ENCODE measurements at places on chromosomes 7 and 10.

DNA sequence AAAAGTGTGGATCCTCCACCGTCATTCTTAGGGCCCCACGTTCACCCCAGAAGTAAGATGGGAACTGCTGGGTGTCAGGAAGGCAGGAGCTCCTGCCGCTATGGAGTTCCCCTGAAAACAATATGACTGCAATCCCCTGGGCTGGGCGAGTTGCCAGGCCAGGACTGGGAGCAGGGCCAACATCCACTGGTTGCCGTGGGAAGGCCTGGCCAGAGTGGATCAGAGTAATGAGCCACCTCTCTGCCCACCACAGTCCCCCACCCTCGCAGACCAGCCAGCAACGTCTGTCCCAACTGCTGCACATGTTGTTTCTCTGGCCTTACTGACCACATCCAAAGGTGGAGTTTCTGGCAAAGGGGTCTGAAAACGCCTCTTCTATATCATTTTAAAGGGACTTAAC, 86.6 kb downstream of the STRA8 start:
- DNase-seq = no peak

DNA sequence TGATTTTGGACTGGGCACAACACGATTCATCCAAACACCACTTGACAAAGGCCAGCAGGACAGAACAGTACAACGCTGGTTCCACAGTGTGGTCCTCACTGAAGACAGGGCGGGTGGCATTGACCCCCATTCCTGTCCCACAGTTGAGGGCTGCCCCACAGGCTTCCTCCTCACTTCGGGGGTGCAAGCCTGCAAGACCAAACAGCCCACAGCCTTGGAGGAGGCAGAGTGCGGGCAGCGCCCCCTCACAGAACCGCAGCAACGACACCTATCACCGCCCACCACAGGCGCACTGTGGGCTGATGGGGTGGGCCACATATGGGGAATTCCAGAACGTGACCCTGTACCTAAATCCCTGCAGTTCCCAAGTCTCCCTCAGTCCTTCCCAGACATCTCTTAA, 70.6 kb downstream of the PTPRN2 start:
- no peak for DNase-seq

- no peak for DNase-seq
Measured at GRCh38 chr7:781186-781849, 51.0 kb upstream of the SUN1 start.

DNA sequence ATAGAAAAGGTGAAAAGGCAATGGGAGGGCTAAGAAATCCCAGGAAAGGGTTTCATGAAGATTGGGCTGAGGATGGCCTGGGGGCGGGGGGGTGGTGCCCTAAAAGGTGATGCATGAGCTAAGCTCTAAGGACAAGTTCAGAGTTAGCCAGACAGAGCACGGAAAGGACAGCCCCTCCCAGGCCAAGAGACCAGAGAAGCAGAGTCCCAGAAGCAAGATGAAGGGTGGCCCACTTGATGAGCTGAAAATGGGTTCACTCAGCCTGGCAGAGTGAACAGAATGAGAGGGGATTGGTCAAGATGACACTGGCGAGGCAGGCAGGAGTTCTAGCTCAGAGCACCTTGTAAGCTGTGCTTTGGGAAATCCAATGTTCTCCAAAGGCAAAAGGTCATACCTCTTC, 89.4 kb upstream of the GPR26 start:
- no peak for DNase-seq

DNA sequence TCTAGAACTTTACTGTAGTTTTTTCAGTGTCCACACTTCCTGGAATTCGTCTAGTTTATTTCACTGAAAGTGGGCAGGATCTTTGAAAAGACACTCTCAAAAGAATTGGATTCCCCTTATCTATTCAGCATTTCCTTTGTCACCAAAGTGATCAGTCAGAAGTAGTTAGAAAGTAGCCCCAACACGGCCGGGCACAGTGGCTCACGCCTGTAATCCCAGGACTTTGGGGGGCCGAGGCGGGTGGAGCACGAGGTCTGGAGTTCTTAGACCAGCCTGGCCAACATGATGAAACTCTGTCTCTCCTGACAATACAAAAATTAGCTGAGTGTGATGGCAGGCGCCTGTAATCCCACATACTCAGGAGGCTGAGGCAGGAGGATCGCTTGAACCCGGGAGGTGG, 69.0 kb upstream of the KMT2C start:
- DNase-seq = no peak

DNA sequence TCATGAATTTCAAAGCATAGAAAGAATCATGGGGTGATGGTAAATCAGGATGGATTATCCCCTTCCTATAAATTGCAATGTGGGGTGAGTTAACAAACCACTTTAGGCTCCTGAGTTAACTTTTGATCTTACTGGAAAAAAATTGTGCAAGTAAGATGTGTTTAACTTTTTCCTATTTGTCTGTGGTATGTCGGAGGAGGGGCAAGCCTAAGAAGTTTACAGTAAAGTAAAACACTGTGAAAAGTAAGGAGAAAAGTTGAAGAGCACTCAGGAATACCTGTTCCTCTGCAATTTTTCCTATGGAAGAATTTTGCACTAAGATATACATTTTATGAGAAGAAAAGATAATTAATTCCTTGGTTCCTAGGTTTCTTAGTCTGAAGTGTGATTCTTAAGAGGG, 44.4 kb downstream of the IFIT5 start:
- DNase-seq = no peak

DNA sequence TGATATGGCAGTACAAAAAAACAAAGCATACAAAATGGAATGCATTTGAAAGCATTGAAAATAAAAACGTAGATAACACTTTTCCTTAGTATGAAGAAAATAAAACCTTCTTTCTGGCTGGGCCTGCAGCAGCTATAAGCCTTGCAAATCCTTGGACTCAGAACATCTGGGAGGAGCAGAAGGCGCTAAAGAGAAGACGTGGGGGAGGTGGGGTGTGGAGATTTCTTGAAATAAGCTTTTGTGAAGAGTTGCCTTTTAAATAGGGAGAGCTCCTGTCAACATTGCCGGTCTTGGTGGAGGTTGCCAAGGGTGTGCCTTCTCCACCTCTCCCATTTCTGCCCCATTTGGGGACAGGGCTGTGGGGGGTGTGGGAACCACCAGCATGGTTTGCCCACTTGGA, 128.7 kb downstream of the TMEM178B start:
- DNase-seq = no peak

DNA sequence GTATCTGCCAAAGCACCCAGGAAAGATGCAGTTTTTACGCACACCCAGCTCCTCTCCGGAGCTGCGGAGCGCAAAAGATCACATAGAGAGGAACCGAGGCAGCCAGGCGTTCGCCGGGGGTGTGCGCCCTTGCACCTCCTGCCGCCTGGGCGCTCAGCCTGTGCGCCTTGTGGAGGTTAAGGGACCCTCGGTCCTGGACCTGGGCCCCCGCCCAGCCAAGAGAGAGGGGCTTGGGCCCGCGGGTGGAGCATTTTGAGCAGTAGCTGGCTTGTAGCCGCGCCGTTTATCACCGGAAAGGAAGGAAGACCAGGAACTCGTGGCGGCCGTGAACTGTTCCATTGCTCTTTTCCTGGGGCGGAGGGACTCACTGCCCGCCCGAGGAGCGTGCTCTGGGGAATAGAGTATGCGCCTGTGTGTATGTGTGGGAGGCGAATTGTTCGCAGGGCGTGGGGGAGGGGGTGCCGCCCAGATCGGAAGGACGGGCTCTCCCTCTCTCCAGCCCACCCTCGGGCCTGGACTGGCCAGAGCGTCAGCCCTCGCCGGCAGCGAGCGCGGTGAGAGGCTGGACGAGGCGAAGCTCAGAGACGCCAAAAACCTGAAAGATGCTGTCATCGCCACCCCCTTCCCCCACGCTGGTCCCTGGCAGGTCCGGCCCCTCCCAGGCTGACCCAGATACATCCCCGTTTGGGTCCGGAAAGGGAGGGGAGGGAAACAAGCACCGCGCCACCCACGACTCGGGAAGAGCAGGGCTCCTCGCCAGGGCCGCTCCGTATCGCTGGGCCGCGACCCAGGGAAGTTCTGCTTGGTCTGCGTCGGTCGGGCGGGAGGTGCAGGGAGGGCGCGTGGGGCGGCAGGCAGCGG, 1.2 kb upstream of the WNT2 start:
- no peak for DNase-seq

- DNase-seq = no peak
Measured at GRCh38 chr10:47150581-47150980, 149.4 kb upstream of the GDF10 start.

DNA sequence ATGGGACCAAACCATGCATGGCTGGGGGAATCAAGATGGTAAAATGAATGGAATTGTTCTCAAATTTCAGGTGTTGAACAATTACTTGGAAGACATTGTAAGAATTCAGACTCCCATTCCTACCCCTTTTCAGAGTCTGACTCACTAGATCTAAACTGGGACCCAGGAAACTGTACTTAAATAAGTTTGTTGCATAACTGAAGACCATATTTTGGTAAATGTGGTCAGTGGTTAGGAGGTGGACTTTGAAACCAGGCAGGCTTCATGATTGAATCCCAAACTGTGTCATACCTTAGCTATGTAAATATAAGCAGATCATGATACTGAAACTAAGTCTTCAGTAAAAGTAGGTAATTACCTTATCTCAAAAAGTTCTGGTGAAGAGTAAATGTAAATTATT, 41.7 kb downstream of the ZWINT start:
- DNase-seq = no peak

- DNase-seq = no peak
Measured at GRCh38 chr7:44767912-44768627, 19.4 kb downstream of the ZMIZ2 start.

- no peak for DNase-seq
Measured at GRCh38 chr10:926075-926698, 5.3 kb downstream of the LARP4B start.

DNA sequence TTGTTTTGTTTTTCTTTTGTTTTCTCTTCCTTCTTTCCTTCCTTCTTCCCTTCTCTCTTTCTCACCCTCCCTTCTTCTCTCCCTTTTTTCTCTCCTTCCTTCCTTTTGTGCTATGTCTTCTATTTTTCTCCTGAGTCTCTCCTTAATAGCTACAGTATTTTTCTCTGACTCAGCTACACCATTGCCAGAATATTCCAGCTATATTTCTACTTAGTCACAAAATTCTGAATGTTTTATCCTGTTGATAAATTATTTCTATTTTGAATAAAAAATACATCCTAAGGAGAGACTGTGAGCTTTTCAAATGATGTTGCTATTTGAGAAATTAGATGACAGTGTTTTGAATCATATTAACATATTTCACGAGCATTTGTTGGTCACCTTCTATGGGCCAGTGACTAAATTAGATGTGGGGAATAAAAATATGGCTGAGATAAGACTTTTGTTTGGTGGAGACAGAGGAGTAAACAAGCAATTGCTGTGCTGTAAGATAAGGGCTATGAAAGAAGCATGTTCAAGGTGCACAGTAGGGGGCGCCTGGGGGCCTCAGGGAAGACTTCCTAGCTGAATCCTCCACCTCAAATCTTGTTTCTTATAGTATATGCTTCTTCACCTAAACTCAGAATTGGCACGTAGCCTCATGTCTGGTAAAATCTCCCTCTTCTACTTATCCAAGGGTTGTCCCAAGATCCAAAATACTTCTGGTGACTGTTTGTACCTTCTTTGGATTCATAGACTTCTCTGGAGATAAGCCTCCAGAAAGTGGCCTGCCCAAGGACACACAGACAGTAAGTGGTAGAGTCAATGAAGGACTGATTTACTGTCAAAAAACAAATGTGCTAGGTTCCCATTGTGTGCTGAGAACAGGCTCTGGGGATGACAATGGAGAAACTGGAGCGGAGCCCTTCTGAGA, 115.5 kb upstream of the CREB5 start:
- no peak for DNase-seq

DNA sequence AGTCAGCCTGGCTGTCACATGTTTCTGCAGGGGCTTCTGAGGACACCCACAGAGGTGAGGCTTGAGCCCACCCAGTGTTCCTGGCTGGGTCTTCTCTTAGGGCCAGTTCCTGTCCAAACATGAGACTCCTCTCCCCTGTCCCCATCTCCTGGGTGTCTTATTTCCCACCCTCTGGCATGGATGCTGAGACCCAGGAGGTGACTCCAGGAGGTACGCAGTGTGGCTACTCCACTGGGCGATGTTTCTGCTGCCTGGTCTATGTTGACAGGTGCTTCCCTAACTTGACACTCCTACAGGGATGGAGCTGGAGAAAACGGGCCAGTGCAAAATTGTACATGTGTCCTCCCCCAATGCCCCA, 26.3 kb upstream of the LOXL4 start:
- no peak for DNase-seq

DNA sequence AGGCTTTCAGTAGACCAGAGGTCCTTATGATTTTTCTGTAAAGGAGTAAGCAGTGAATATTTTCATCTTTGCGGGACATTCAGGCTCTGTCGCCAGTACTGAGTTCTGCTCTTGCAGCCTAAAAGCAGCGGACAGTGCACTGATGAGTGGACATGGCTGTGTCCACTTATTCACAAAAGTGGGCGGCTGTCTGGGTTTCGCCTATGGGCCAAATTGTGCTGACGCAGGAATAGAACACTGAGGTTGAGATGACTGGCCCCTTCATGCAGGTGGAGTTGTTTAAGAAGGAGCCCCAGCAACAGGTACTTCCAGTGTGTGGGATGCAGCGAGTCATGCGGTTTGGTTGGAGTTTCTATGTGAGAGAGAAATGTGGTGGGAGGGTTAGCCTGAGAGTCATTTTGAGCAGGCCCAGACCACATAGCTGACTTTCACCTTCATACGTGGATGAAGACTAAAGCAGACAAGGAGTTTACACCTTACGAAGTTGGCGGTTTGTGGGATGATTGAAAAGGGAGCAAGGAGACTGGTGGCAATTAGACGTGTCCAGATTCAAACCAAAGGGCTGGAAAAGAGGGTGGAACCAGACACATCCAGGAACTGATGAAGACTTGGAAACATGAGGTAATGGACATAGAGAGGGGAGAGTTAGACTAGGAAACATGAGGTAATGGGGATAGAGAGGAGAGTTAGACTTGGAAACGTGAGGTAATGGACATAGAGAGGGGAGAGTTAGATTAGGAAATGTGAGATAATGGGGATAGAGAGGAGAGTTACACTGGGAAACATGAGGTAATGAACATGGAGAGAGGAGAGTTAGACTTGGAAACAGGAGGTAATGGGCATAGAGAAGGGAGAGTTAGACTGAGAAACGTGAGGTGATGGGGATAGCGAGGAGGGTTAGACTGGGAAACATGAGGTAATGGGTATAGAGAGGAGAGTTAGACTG, 38.2 kb downstream of the WDR37 start:
- no peak for DNase-seq

DNA sequence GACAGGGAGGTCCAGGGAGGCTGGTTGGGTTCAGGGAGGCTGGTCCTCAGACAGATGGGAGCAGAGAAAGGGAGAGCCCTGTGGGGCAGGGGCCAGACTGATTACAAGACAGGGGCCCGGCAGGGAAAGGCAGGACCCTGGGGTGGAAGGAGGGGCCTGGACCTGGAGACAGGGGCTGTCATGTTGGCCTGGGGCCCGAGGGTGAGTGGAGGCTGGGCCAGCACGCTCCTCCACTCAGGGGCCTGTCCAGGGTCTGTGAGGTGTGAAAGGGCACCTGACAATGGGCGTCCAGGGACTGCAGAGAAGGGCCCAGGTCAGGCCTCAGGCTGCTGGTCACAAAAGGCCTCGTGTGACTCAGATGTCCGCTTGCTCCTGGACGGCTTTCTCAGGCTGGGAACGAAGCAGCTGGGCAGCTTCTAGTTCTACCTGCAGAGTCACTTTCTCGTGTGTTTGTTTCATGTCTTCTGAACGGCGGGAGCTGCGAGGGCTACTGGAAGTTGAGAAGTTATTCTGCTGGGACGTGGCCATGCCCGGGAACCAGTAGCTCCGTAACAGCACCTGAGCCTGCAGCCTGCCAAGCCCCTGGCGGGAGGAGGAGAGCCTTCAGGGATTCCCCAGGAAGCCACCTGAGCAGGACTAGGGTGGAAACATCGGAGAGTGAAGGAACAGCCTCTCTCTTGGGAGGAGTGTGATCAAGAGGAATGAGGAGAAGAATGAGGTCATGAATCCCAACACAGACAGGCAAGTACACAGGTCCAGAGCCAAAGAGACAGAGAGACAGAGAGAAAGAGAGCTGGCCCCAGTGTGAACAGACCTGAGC, 65.8 kb downstream of the KLF6 start:
- no peak for DNase-seq
